ENCODE measurements at places on chromosomes 12 and 14. TPM values are rescaled to one million over a fixed set of nuclear protein-coding genes. Genes with fewer than 3 reads are reported as not detected.

Gene B4GALNT3
- 6.0 TPM for total RNA-seq

Gene OR4E2
- total RNA-seq: not detected

Gene PSMB11
- not detected for total RNA-seq

Gene CCDC88C
- 12.5 TPM for total RNA-seq

Gene CALCOCO1
- total RNA-seq: 96.6 TPM

Gene GALNT9
- 0.93 TPM for total RNA-seq

Gene PTPN6
- 5.8 TPM for total RNA-seq

Gene KIF26A
- 7.4 TPM for total RNA-seq

Gene HCAR2
- not detected for total RNA-seq

Gene AICDA
- total RNA-seq: 0.40 TPM

Gene LHX5
- not detected for total RNA-seq
